NCI-H1930 (cell line): ENCODE measurements at places on chromosomes 11 and 22.

- no peak for DNase-seq
These were observed 2219.9 kb downstream of the LRRC4C start for GRCh38 chr11:39239553-39239952.

DNA sequence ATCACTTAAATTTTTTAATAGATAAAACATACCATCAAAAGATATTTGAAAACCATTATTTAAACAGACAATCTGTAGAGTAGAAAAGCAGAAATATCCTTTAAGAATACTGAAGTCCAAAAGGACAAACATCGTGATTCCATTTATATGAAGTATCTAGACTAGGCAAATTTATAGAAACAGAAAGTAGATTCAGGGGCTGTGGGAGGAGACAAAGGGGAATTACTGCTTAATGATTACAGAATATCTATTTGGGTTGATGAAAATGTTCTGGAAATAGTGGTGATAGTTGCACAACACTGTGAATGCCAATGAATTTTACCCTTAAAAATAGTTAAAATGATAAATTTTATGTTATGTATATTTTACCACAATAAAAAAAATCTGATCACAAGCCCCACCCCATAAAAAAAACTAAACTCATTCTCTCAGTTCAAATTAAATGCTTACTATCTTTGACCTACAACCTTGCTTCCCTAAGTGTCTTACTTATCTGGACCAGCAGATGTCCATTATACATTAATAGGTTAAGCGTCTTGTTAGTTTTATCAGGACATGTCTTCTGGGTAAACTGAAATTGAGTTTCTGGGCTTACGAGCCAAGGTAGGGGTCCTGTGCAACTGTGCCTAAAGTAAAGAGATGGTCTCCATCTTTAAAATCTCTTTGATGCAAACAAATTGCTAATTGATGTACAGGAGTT lies 86.3 kb downstream of the FCHSD2 start:
- no peak for DNase-seq

DNA sequence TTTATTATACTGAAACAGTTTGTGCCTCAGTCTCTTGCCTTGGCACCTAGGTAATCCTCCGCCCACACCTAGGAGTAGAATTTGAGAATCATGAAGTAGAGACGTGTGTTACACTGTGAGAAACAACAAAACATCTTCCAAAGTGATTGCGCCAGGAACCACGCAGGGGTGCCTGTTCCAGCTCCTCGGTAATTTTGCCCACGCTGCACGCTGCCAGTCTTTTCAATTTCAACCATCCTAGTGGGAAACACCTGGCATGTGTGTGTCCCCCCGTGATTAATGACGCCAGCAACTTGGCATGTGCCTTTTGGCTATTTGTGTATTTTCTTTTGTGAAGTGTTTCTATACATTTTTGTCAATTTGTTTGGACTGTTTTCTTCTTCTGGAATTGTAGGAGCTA lies 919.1 kb downstream of the BRD1 start:
- DNase-seq = no peak

GRCh38 chr22:26837784-26838470 lies 180.5 kb downstream of the MIAT start:
- DNase-seq = no peak

- no peak for DNase-seq
These were observed 326.0 kb downstream of the MN1 start for GRCh38 chr22:27475548-27475897.

- DNase-seq = no peak
These were observed 72.0 kb upstream of the TNRC6B start for GRCh38 chr22:40105755-40106154.

DNA sequence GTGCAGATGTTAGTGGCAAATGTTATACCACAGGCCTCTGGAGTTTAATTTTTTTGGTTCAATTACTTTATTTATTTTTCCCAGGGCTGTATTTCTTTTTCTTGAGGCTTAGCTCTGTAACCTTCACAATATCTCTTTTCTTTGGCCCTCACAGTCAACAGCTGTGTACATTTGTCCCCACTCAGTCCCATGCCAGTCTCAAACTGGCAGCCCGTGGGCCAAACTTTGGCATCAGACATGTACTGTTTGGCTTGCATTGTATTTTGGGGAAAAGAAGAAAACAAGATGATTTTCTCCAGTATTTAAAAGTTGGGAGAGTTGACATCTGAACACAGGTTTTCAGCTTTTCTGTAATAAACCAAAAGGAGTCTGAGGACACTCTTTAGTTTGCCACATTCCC lies 87.1 kb downstream of the PRR5L start:
- DNase-seq = no peak

DNA sequence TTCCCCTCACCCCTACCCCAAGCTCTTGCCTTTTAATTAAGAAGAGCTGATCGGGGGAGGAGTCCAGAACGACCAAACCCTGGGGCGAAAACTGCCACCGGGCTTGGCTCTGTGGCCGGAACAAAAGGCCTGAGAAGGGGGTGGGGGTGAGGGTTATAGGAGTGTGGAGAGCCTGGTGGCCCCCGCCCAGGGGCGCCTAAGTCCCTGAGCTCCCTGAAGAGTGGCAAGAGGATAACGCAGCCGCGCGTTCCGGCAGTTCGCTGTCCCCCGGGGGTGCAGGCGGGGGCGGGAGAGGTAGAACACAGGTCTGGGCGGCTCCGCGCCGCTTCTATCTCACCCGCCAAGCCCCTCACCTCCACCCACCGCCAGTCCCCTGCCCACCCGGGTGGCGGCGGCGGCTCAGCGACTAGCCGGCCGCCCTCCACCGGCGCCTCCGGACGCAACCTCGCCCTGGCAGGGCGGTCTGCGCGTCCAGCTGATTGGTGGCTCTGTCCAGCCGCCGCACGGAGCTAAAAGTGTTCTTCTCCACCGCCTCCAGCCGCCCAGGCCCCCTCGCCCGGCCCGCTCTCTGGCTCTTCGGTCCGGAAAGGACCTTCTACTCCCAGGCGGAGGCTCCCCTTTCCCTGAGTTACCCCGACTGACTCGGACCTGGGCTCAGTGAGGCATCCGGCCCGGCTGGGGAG lies 18.7 kb upstream of the BDNF start:
- peak; percentile 83 for DNase-seq

DNA sequence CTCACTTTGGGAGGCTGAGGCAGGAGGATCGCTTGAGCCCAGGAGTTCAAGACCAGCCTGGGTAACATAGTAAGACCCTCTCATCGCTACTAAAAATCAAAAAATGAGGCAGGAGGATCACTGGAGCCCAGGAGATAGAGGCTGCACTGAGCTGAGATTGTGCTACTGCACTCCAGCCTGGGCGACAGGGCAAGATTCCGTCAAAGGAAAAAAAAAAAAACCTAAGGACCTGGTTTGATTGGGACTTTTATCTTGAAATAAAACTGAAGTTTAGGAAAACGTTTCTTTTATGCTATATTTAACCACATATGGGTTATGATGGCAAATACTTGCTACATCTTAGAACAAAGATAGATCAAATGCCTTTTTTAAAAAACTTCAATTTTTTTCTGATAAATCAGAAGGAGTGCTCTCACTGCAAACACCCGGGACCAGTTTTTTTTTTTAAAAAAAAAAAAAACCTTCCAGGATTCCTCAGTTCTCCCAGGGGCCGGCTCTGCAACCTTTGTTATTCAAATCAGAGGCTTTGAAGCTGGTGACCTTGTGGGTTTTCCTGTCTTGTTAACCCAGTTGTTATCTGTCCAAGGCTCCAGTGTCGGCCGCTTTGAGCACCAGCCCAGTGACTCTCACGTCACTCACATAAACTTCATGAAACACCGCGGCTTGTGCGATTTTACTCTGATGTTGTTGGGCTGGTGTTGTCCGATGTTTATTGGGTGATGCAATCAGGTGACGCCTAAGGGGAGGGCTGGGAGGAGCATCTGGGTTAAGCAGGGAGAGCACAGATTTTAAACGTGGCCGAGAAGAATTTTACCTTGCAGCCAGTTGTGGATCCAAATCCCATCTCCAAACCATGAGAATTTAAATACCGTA lies 24.7 kb upstream of the SLC22A12 start:
- DNase-seq = peak; percentile 38

DNA sequence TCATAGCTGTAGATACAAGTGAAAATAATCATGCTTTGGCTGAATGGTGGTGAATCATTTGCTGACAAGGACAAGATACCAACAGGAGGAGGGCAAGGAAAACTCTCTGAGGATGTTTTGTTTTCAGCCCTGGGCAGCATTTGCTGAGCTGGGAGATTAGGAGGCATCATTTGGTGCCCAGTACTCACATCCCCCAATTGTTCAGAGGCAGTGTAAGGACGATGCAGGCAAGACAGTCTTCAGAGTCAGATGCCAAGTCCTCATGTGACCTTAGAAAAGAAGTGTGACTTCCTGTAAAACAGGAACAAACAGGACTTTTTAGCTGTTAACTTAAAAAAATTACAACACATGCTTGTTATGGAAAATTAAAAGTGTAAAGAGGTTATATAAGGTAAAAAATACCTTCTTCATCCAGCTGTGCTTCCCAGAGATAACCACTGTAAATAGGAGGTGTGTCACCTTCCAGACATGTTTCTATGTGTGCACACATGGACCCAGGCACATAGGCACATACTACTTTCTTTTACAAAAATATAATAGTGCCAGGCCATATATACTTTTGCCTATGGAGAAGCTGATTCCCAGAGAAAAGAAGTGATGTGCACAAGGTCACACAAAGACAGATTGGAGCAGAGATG lies 18.0 kb downstream of the CNTF start:
- DNase-seq = no peak

- no peak for DNase-seq
These were observed 4.4 kb downstream of the DCPS start for GRCh38 chr11:126308271-126308671.

DNA sequence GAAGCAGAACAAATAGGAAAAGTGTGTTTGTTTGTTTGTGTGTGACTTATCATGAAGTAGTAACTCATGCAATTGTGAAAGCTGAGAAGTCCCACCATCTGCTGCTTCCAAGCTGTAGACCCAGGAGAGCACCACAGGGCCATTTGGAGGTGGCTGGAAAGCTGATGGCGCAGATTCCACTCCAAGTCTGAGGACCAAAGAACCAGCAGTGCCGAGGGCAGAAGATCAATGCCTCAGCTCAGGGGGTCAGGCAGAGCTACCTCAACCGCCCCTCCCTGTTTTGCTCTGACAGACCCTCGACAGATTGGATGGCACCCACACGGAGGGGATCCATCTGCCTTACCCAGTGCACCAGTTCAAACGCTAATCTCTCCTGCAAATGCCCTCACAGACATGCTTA lies 896.2 kb downstream of the BRD1 start:
- DNase-seq = no peak

DNA sequence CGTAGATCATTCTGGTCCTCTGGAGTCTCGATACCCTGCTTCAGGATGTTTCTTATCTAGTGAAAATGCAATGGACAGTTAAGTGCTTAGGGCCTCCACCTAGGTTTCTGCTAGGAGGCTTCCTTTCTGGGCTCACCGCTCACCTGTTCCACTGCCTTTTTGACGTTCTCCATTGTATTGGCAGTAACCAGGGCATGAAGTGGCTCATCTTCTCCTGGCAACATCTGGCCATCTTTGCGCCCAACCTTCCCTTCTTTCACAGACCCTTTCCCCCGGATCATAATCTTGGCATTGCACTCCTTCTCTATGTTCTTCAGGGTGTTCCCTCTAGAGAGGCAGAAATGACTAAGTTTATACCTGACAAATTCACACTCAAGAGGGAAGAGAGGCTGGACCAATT lies 9.1 kb downstream of the SF1 start:
- no peak for DNase-seq

GRCh38 chr11:33835143-33835878 lies 56.6 kb downstream of the LMO2 start:
- DNase-seq = no peak

DNA sequence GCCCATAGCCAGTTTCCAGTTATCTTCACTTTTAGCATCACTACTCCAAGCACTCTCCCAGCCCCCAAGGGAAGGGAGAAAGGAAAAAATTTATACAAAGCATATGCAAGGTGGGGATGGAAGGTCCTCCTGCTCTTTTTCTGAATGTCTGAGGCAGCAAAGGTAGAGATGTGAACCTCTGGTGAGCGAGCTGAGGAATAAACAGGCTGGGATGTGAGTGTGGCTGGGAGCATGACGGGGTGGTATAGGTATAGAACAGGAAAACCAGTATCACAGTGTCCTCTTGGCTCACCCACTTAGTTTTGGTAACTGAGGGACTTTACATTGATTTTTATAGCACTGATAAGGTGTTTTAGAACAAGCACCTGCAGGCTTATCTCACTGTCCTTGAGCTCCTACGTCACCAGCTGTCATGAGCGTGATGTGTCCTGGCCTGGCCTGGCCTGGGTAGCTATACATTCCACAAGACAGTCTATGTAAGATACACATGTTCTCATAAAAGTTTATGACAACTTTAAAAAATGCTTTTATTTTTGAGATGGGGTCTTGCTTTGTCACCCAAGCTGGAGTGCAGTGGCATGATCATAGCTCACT lies 10.3 kb upstream of the POLD3 start:
- DNase-seq = no peak

DNA sequence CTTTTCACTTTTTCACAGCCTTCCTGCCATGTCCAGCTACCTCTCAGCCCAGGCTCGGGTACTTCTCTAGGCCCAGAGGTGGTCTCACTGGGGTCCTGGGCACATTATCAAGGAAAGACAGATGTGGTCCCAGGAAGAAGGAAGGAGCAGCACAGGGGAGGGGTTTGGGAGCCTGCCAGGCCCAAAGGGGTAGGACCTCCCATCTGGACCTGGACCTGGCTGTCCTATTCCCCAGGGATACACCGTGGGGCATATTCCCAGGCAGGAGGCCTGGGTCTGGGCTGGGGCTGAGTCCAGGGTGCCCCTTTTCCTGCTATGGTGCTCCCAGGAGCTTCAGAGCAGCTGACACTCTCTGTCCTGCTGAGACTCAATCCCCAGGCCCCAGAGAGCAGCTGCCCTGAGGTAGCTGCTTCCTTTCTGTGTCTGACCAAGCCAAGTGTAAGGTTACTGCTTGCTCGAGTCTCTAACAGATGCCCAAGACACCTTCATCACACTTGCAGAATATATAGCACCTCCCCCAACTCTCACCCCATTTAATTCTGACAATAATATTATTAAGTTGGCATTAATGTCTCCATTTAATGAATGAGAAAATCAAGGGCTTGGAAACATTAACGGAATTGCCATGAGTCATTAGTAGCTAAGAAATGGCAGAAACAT lies 232.0 kb downstream of the BUD13 start:
- DNase-seq = no peak

- no peak for DNase-seq
These were observed 113.6 kb downstream of the MICAL2 start for GRCh38 chr11:12223771-12224536.

GRCh38 chr11:12480401-12480800 lies 103.0 kb downstream of the PARVA start:
- DNase-seq = no peak

- DNase-seq = no peak
These were observed 7.4 kb upstream of the BIRC3 start for GRCh38 chr11:102309621-102310541.

GRCh38 chr22:48235744-48236143 lies 1473.3 kb downstream of the TBC1D22A start:
- DNase-seq = no peak

DNA sequence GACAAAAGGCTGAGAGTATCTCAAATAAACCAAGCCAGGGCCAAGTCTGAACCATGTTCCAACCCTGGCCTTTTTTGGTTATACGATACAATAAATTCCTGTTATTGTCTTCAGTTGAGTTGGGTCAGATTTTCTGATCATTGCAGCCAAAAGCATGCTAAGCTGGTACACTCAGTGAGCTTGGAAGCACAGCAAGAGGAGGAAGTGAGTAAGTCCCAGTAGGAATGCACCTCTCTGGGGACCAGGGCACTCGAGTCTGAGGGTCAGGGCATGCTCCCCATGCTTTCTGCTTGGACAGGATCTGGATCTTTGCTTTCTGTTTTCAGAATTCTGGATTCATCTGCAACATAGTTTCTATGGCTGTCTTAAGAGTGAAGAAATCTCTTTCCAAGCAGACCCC lies 73.1 kb downstream of the TMPRSS5 start:
- no peak for DNase-seq
